ENCODE measurements at places on chromosomes 5 and 9.

- DNase-seq: peak; percentile 43
Observed at GRCh38 chr9:127336506-127337352, 60.2 kb upstream of the SLC2A8 start.

GRCh38 chr9:127918183-127919107, 1.6 kb upstream of the ST6GALNAC4 start:
- DNase-seq: peak; percentile 82

- no peak for DNase-seq
Observed at GRCh38 chr9:98318834-98319478, 63.5 kb upstream of the TBC1D2 start.

GRCh38 chr5:115875447-115875846, 33.7 kb downstream of the AP3S1 start:
- DNase-seq: peak; percentile 22

DNA sequence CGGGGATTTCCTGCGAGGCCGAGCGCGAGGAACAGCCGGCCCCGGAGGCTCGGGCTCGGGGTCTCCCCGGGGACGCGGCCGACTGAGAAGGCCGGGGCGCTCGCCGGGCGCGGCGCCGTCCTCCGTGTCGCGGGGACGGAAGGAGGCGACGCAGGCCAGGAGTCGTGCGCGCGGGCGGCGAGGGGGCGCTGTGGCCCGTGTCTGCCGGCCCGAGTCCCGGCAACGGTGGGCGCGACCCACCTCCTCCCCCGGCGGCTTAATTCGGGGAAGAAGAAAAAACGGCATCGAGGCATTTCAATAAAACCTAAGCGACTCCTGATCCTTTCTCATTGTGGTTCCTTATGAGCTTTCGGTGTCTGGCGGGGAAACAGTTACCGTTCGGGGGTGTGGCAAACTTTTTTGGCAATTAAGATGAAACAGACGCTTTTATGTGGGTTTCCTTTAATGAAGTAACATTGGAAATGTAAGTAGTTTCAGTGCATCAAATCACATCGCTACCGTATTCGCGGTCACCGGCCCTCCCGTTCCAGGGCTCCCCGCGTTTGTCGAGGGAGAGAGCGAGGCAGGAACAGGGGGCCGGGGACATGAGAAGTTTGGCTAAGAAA, 3.7 kb upstream of the IRX2 start:
- no peak for DNase-seq

DNA sequence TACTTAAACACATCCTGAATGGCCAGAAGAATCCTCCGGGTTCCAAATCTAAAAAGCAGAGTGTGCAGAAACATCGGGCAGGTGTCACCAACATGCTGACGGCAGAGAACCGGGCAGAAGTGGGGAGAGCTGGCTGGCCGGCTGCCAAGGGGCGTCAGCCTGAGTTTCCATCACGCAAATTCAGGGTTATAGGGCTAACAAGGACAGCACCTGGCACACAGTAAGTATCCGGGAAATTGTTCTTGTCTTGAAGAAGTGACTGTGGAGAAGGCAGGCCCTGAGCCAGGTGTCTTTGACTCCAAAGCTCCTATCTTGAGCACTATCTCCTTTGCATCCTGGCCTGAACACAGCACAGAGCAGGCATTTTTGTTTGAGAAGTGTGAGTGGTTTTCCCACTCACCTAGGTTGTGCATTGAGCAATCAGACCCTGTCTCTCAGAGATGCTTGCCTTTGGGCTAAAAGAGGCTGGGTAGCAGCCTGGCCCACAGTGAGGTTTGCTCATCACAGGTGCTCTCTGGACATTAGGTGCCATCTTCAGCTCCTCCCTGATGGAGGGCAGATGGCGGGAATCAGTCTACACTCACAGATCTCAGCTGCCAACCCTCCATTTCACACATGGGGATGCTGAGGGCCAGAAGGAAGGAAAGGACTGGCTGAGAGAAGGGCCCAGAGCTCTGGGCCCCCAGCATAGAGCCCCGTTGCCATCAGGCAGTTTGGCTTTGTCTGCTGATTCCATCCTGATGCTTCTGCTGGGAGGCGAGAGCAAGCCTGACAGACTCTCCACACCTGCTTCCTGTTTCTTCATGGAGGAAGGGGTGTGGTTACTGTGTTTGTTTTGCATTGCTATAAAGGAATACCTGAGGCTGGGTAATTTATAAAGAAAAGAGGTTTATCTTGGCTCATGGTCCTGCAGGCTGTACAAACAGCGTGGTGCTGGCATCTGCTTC, 52.8 kb downstream of the WHRN start:
- DNase-seq: no peak
